Right lobe of liver (tissue), 6 donors: ENCODE measurements at places on chromosomes 11 and 22.

- no peaks in the 10 kb centered on the region for H3K4me1 ChIP-seq
- no peak overlapping the region for H3K4me3 ChIP-seq
- no peaks in the 10 kb centered on the region for H3K36me3 ChIP-seq
- no peak overlapping the region for H3K27ac ChIP-seq
- DNase-seq: no peak
- H3K27me3 ChIP-seq: no peaks in the 10 kb centered on the region
Observed at GRCh38 chr22:48223488-48224190, 1461.2 kb downstream of the TBC1D22A start.

DNA sequence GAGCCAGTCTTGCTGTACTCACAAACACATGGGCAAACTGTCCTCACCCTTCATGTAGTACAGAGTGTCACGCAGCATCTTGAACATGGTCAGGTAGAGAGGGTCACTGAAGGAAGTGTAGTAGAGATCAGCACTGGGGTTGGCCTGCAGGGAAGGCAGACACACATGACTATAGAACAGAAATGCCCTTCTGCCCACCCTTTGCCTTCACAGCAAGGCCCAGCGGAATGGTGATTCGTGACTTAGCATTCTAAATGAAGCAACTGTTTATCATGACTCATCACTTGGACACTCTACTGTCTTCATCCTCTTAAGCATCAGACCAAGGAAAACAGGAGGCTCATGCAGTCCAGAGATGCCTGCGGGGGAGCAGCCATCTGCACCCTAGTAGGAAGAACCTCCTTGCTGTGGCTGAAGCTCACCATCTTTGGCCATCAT is 33.4 kb downstream of the SERPIND1 start:
- H3K4me1 ChIP-seq: no peaks in the 10 kb centered on the region
- no peaks in the 10 kb centered on the region for H3K27me3 ChIP-seq
- H3K36me3 ChIP-seq: peaks cover 25% of the 10 kb centered on the region
- no peak overlapping the region for H3K4me3 ChIP-seq

DNA sequence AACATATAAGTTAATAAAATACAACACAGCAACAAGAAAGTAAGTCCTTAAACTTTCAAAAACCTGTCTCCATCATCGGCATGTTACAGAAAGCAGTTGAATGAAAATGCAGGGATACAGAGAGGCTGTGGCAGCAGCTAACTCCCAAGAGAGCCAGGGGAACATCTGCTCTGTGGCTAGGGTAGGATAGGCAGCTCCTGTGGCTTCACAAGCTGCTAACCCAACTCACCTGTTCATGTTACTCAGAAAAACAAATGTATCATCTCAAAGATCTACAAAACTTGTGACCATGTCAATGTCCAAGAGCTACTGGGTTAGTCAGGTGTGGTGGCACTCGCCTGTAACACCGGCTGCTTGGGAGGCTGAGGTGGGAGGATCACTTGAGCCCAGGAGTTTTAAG is 15.2 kb upstream of the PLAAT3 start:
- no peaks in the 10 kb centered on the region for H3K27me3 ChIP-seq
- peaks cover 8% of the 10 kb centered on the region for H3K36me3 ChIP-seq
- no peak overlapping the region for H3K27ac ChIP-seq
- DNase-seq: no peak
- H3K4me1 ChIP-seq: no peaks in the 10 kb centered on the region
- H3K4me3 ChIP-seq: no peak overlapping the region

DNA sequence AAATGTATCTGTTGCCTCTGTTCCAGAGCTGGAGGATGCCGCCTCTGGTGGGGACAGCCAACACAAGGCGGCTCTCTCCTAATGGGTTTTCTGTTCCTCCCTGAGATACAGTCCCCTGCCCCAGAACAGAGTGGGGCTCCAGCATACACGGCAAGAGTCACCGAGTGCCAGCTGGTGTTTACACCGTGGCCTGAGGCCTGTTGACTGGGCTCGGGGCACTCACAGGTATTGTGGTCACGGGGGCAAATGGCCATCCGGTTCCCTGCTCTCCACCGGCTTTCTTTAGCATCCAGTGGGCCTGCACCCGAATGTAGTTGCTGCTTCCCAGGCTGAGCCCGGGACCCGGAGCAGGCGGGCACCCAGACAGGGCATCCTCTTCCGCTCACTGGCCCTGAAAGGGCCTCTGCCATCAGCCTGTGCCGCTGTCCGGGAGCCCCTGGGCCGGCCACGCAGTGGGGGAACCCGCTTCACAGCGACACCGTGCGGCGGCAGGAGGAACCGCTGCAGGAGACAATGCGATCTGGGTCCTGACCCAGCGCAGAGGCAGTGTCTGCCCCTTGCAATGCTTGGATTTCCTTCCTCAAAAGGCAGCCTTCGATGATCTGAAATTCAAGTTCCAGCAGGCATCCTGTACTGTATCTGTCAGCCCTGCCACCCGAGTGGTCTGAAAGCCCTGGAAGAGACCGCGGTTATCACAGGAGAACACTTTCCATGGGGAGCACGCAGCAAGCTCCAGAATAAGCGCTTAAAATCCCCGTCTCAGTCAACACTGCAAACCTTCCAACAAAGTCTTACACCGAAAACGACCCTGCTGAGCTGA is 859 bp upstream of the KRTAP5-5 start:
- H3K27ac ChIP-seq: no peak overlapping the region
- no peaks in the 10 kb centered on the region for H3K36me3 ChIP-seq
- no peaks in the 10 kb centered on the region for H3K27me3 ChIP-seq
- H3K4me3 ChIP-seq: no peak overlapping the region

DNA sequence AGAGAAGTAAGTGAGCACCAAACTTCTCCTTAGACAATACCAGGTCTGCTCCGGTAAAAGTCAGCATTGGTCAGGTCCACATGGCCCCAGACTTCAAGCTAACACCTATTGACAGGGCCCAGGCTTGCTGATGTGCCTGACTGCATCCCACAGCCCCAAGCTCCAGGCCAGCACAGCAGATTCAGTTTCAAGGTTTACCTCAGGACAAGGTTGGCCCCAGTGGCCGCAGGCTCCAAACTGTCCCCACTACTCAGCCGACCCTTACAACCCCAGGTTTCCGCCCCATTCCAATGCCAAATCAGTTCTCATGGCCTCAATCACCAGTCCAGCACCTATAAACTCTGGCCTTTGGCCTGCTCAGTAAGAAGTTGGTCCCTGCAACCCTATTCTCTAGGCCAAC is 39.4 kb downstream of the OR4C6 start:
- no peak for DNase-seq
- no peak overlapping the region for H3K4me3 ChIP-seq
- H3K27ac ChIP-seq: no peak overlapping the region
